Fibroblast of skin of abdomen (primary cell): ENCODE measurements at places on chromosomes 3 and 15.

DNA sequence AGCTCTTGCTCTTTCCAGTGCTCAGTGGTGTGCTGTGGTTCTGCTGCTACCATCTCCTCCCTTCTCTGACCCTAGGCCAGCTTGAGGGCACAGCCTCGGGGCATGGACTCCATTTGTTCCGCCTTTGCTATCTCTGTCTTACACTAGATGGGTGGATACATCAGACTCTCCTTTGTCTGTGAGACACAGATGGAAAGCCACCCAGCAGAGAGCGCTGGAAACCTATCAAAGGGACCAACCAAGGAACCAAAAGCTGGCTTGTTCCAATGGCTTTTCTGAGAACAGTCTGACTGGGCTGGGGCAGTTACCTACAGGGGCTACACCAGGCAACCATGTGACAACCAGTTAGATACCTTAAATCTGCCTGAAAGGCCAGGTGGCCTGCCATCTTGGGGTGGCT is 63.8 kb downstream of the NPTN start:
- no peak for DNase-seq

GRCh38 chr3:102478160-102478559 is 43.3 kb downstream of the ZPLD1 start:
- DNase-seq = no peak

- no peak for DNase-seq
Observed at GRCh38 chr15:100147828-100148227, 193.9 kb downstream of the ADAMTS17 start.

GRCh38 chr3:188108703-188109412 is 45.1 kb upstream of the LPP start:
- no peak for DNase-seq

GRCh38 chr3:29312960-29313452 is 32.1 kb downstream of the RBMS3 start:
- peak; percentile 95 for DNase-seq

DNA sequence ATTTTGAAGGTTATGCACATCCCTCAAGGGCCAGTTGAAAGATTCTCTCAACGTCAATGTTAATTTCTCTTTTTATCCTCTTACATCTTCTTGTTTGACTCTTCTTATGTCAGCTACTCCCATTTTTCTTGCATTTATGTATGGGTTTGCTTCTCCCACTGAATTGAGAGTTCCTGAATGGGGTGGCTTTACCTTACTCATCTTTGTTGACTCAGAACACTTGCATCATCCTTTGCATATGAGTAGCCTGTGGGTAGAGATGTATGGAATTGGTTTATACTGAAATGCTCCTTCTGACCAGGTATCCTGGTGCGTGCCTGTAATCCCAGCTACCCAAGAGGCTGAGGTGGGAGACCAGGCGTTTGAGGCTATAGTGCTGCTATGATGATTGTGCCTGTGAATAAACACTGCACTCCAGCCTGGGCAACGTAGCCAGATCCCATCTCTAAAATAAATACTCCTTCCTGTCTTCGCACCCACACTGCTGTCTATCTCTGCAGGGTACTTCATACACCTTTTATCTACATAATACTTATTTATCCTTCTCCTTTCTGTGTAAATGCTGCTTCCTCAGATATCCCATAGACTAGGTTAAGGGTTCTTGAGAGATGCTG is 123.6 kb upstream of the DPH6 start:
- peak; percentile 28 for DNase-seq

DNA sequence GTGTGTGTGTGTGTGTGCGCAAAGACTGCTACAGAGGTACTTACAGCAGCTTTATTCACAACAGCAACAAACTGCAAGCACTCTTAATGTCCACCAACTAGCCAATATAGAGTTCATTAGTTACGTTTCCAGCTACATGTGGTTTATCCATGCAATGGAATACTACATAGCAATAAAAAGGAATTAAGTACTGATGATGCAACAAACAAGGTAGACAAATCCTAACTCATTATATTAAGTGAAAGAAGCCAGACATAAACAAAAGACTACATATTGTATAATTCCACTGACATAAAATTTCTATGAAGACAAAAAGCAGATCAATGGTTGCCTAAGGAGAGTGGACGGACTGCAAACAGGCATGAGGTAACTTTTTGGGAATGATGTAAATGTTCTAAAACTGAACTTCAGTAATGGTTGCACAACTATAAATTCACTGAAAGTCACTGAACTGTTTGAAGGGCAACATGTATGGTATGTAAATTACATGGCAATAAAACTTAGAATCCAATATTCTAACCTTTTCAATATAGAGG is 433.7 kb downstream of the SHQ1 start:
- no peak for DNase-seq

GRCh38 chr15:89368566-89369223 is 34.1 kb upstream of the POLG start:
- DNase-seq = no peak

GRCh38 chr3:6526321-6526720 is 334.6 kb upstream of the GRM7 start:
- DNase-seq = no peak

DNA sequence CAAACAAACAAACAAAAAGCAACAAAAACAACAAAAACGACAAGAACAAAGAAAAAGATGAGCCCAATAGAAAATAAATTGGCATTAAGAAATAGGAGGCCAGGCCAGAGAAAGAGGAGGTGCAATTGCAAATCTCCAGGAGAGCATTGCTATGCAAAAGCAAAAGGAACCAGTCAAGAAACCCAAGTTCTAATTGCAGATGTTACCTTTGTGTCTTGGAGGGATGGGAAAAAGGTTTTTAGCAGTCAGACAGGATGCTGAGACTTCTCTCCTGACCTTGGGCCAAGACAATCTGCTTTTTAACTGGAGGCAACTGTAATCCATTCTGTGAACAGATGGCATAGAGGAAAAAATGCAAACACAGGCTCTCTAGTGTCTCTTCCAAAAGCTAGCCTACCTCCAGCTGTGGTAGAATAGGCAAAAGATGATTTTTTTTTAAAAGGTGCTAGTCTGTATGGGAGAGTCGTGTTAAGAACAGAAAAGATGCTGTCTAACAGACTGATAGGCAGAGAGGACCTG is 56.4 kb downstream of the LSAMP start:
- no peak for DNase-seq

- no peak for DNase-seq
Observed at GRCh38 chr3:160170409-160171370, 54.5 kb upstream of the C3orf80 start.

GRCh38 chr3:31918179-31919150 is 62.6 kb downstream of the OSBPL10 start:
- no peak for DNase-seq

- no peak for DNase-seq
Observed at GRCh38 chr3:105480768-105481167, 114.1 kb downstream of the ALCAM start.

DNA sequence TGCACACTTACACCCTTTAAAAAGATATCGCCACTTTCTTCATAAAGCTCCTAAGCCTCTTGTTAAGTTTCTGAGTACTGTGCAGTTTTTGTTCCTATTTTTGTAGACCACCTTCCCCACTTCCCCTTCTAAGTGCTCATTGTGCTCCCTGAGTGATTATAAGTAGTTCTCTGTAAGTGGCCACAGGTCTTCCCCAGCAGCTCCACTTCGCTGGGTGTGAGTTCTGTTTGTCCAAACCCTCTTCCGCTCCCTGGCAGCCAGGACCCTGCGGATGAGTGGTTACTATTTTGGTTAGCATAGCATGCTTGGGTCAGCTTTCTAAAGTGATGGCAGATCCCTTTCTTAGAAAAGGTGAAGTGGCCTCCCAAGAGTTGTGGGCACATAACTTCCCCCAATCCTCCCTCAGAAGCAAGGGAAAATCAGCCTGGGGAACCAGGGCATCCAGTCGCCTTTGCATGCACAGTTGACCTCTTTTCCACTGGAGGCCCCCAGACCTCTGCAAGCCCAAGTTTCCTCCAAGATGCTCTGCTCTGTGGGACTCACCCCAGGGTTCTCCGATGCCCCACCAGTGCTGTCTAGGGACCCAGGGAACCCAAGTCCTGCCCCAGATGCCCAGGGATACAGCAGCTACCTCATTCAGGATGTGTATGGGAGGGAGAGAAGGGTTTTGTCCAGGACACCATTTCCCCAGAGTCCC is 69.6 kb downstream of the ATP10A start:
- no peak for DNase-seq

- DNase-seq = no peak
Observed at GRCh38 chr15:100336061-100336460, 5.7 kb downstream of the ADAMTS17 start.

DNA sequence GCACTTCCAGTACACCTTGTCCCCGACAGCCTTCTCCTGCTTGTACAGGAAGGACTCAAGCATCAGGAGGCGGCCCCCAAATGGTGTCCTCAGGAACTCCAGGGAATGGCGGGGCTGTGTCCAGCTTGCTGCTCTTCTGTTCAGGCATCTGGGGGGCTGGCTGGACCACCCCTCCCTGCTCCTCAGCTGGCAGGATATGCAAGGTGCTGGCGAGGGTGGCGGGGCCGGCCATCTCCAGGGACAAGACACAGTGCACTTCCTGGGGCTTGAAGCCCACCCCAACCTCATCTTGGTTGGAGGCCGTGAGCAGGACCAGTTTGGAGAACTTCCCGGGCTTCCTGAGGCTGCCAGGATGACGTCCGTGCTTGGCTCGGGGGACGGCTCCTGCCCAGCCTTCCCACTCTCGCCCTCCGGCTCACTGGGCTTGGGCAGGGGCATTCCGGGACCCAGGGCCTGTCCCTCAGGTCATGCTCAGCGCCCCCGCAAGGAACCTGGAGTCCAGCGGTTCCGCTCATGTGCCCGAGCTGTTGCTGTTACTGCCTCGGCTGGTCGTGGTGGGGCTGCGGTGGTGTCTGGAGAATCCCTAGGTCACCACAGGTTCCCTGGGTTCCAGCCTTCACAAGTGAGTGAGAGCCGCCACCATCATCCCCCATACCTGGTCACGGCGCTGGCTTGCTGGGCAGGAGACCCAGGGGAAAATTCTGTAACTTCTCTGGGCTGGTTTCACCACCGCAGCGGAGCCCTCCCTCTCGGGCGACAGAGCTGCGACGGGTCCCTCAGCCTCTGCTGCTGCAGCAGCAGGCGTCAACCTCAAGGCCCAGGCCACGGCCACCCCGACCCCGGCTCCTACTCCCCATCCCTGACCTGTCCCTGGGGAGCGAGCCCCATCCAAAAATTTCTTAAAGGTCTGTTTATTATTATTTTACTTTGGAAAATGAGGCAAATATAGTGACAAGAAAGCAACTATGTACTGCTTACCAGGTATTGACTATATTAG is 82.8 kb upstream of the FXR1 start:
- no peak for DNase-seq

- DNase-seq = no peak
Observed at GRCh38 chr3:78858910-78859309, 908.9 kb downstream of the ROBO1 start.

GRCh38 chr3:55407426-55407820 is 79.7 kb downstream of the WNT5A start:
- DNase-seq = no peak

GRCh38 chr3:150384296-150385212 is 23.5 kb upstream of the TSC22D2 start:
- DNase-seq = peak; percentile 33

DNA sequence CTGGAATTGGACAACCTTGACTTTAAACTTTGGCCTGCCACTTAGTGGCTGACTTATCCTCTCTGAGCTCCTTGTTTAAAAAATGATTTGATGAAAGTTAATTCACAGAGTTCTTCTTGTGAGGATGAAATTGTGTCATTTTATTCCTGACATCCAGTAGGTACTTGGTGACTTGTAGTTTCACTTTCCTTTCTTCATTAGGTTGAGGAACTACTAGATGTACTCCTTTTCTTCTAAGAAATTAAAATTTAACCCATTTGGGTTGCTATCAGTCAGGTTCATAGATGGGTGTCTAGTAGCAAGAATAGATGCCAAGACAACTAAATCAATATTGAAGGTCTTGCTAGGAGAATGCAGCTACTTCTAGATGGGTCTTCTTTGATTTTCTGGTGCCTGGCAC is 5.2 kb downstream of the NR1D2 start:
- DNase-seq = no peak

- no peak for DNase-seq
Observed at GRCh38 chr3:71468311-71469137, 115.0 kb downstream of the FOXP1 start.

GRCh38 chr3:139317660-139318430 is 26.0 kb upstream of the MRPS22 start:
- DNase-seq = no peak

DNA sequence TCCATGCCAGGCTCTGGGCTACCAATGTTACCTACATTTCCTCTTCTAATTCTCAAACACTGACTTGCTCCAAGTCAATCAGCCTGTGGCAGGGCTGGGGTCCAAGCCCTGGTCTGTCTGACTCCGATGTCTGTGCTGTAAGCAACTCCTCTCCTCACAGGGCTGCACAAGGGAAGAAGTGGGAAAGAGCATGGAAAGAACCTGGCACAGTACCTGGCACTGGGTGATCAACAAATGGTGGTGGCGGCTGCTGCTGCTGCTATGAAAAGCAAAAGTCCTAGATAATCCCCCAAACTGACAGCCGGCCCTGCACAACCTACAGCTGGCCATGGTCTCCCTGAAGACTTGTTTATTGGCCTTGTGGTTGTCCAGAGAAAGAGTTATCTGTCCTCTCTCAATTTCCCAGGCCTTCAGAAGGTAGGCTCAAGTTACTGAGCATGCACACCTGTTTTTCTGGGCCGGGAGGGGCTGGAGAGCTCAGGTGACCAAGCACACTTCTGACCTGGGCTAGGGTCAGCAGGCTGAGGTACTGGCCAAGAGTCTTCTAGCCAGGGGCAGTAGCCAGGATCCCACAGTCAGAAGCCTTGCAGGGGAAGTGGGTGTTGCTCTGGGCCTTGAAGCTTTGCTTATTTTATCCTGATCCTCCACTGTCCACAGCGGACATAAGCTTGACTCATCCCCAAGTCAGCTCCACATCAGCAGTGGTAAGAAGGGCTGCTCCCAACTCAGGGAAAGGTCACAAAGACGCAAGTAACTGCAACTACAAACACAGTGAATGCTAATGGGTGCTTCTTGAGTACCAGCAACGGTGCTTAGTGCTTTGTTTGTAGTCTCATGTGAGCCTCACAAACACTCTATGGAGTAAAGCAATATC is 35.3 kb upstream of the KY start:
- peak; percentile 71 for DNase-seq

- DNase-seq = no peak
Observed at GRCh38 chr3:83248454-83248853, 1487.0 kb upstream of the GBE1 start.

DNA sequence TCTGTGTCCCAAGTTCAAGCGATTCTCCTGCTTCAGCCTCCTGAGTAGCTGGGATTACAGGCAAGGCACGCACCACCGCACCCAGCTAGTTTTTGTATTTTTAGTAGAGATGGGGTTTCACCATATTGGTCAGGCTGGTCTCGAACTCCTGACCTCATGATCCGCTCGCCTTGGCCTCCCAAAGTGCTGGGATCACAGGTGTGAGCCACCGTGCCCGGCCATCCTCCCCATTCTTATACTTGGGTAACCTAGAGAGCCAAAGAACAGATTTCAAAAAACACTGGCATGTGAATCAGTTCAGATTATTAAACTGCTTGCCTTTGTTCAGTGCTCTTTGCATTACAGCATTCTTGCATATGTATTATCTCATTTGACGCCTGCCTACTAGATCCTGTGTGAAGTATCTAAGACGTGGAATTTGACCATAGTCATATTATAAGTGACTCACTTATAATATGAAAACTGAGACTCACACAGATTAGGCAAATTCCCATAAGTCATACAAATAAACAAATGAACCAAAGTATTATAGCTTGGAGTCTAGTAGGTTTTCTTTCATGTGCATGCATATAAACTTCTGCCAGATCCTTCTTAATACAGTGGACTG is 123.5 kb downstream of the UNC13C start:
- DNase-seq = no peak

- no peak for DNase-seq
Observed at GRCh38 chr15:34331809-34332208, 5.8 kb downstream of the SLC12A6 start.
